Activated T-helper 1 cell treated with anti-CD3 and anti-CD28 coated beads, Interleukin-12 subunit alpha, Interleukin-12 subunit beta, Interleukin-2, Interleukin-4 antibody, amounts not matched to agents 30 ng/mL and 10 ng/mL and 1 ng/mL, durations not matched to agents 14 hours and 24 hours and 36 hours (primary cell): ENCODE measurements at places on chromosomes 12 and 14. TPM values are rescaled to one million over a fixed set of nuclear protein-coding genes. Genes with fewer than 3 reads are reported as not detected.

- H3K4me3 ChIP-seq, result no peak overlapping the region
- peaks cover 71% of the 10 kb centered on the region for H3K27me3 ChIP-seq
- peaks cover 2% of the 10 kb centered on the region for H3K36me3 ChIP-seq
Measured at GRCh38 chr14:62117010-62117750, 355.0 kb downstream of the SNAPC1 start.

GRCh38 chr14:64826845-64827244 is 52.9 kb downstream of the SPTB start:
- peaks cover 6% of the 10 kb centered on the region for H3K4me1 ChIP-seq
- H3K4me3 ChIP-seq, result no peak overlapping the region
- peaks cover 18% of the 10 kb centered on the region for H3K27me3 ChIP-seq
- no peak overlapping the region for H3K27ac ChIP-seq

DNA sequence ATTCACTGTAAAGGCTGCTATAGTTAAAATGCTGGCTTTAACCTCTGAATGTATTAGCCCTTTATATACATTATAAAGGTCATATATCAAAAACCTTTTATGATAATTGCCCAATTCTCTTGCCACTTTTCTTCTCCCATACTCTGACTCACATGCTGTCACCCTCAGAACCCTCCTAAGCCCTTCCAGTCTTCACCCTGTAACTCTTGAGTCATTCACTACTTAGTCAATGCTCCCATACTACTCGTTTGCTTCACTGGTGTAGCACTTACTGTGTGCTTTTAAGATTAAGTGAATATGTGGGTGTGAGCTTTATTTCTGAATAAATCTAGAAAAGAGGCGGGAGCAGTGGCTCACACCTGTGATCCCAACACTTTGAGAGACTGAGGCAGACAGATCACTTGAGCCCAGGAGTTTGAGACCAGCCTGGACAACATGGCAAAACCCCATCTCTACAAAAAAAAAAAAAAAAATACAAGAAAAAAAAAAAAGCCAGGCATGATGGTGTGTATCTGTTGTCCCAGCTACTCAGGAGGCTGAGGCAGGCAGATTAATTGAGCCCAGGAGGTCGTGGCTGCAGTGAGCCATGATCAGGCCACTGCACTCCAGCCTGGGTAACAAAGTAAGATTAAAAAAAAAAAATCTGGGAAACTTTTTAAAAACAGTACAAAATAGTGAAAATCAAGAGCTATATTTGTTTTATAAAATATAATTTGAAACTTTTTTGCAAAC is 37.6 kb downstream of the SPATA7 start:
- H3K27ac ChIP-seq, result no peak overlapping the region
- DNase-seq, result no peak
- no peaks in the 10 kb centered on the region for H3K4me1 ChIP-seq
- H3K4me3 ChIP-seq, result no peak overlapping the region

DNA sequence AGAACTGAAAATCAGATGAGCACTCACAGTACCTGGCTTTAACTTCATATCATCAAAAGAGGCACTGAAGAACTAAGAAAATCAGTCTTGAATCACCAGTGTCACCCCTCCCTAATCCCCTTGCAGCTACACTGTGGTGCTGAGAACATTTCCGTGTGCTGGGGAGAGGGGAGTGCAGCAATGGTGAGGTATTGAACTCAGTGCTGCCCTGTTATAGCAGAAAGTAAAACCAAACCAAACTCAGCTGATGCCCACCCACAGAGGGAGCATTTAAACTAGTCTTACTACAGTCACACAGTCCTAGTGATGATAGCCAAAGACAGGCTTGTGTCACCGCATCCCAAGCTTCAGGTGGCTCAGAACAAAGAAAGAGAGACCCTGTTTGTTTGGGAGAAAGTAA is 122.1 kb downstream of the CPNE8 start:
- H3K27me3 ChIP-seq, result no peaks in the 10 kb centered on the region
- H3K36me3 ChIP-seq, result peaks cover 5% of the 10 kb centered on the region
- peaks cover 10% of the 10 kb centered on the region for H3K4me1 ChIP-seq
- no peak overlapping the region for H3K27ac ChIP-seq
- DNase-seq, result no peak
- H3K4me3 ChIP-seq, result no peak overlapping the region

DNA sequence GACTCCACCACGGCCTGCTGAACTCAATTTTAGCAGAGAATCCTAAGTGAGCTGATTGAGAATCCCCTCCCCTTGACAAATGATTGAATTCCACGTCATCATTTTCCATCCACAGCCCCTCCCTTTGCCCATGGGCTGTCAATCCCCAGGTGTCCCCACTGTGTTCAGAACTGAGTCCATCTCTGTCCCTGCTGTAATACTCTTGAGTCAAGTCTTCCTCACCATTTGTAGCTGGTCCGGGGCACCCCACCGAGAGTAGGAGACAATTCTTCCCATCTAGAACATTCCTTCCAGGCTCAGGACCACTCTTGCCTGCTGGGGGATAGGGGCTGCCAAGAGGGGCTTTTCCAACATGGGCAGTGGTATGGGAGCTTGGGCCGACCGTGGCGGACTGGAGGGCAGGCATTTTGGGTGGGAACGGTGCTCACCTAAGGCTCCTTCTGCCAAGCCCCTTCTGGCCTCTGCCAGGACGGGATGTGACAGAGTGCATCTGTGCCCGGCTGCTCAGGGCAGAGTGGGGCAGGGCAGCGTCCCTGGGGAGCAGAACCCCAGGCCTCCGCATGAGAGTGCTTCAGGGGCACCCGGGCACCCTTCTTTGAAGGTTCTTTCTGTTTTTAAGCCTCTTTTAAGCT is 218.1 kb upstream of the RTL1 start:
- no peak overlapping the region for H3K27ac ChIP-seq
- peaks cover 11% of the 10 kb centered on the region for H3K27me3 ChIP-seq
- H3K4me1 ChIP-seq, result peaks cover 10% of the 10 kb centered on the region
- no peaks in the 10 kb centered on the region for H3K36me3 ChIP-seq
- DNase-seq, result no peak

DNA sequence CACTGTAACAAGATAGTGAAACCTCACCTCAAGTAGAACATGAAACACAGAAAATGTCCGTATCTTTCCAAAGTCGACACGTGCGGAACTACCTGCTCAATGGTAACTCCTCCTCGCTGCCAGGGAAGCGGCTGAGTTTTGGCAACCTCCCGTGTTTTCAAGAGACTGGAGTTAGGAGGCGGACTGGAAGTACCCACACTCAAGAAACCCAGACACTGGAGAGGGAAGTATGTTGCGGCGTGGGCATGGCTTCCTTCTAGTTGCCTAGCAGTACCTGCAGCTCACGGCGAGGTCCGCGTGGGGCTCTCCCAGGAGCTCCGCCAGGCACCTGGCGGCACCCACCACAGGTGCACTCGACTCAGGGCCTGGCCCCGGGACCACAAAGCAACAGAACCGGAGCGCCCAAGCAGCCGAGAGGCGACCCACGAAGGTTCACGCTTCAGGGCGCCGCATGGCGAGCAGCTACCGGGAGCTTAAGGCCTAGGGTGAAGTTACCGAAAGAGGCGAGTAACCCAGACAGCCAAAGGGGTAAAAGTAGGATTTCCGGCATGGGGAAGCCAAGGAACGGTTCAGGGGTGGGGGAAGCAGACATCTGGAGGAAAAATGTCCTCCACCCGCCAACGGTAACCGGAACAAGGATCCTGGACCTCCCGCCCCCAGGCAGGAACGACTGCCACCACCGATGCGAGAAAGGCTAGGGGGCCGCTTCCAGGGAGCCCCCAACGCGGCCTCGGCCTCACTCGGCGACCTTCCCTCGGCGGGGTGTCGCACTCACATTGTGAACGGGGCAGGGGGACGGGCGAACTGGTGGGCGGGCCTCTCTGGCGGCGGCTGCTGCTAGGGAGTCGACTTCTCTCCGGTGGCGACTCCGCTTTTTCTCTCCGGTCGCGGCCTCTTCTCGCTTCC is 608 bp downstream of the PTGES3 start:
- no peaks in the 10 kb centered on the region for H3K27me3 ChIP-seq
- peak overlapping the region; percentile 100 for H3K4me3 ChIP-seq
- H3K27ac ChIP-seq, result peak overlapping the region; percentile 100
- peaks cover 23% of the 10 kb centered on the region for H3K4me1 ChIP-seq

DNA sequence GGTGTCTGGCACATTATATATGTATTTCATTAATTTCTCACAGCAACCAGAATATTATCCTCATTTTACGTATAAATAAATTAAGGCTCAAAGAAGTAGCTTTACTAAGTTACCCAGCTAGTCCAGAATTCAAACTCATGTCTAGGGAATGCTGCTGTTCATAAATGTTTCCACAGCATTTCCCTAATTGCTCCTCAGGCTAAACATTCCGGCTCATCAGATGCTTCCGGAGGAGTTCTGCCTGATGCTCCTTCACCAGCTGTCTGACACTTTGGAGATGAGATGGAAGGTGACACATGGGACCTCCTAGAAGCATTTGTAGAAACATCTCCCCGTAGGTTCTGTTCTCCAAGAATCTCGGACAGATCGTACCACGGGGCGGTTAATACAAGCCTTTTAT is 12.1 kb downstream of the KRT85 start:
- H3K27ac ChIP-seq, result no peak overlapping the region
- DNase-seq, result no peak
- peaks cover 8% of the 10 kb centered on the region for H3K4me1 ChIP-seq
- no peaks in the 10 kb centered on the region for H3K36me3 ChIP-seq
- peaks cover 12% of the 10 kb centered on the region for H3K27me3 ChIP-seq

DNA sequence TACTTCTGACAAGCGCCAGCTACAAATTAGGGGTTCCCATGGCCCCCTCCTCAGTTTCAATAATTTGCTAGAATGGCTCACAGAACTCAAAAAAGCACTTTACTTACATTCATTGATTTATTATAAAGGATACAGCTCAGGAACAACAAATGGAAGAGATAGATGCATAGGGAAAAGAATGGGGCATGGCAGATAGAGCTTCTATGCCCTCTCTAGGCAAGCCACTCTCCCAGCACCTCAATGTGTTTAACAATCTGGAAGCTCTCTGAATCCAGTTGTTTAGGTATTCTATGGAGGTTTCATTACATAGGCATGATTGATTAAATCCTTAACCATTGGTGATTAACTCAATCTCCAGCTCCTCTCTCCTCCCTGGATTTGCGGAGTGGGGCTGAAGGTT is 184.5 kb upstream of the DAAM1 start:
- H3K4me3 ChIP-seq, result no peak overlapping the region
- H3K27ac ChIP-seq, result no peak overlapping the region
- no peak for DNase-seq
- H3K36me3 ChIP-seq, result no peaks in the 10 kb centered on the region

ST8SIA1 gene
- 0.17 and 0.57 TPM in 2 replicates for total RNA-seq
